Urothelium cell line (cell line): ENCODE measurements at places on chromosomes 16 and 17.

- no peak for DNase-seq
Observed at GRCh38 chr17:64920026-64920418, 744 bp upstream of the LRRC37A3 start.

DNA sequence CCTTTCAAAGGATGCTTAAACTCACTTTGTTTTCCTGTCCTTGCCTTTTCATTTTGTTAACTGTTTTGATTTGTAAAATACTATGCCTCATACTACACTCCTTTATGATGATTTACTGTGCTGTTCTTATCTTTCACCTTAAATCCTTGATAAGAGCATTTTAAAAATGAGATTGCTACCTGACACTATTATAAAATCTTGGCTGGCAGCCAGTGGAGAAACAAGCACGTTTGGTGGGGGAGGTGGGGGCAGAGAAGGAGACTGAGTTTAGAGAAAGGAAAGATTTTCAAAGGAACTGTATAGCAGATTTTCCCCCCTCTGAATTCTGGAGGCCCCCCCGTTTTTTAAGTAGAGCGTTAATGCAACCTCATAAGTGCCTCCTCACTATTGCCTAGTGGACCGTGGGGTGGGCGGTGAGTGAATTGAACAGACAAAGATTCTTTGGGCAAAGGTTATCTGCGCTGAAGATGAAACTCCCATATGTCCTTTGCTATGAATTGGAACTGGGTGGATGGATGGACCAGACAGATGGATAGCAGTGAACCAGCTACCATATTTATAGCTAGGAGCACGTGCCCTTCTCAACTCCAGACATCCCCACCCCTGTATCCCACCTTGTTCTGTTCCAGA, 200.2 kb downstream of the CCDC182 start:
- DNase-seq = no peak

GRCh38 chr17:62187681-62188080, 122.6 kb upstream of the MED13 start:
- DNase-seq = no peak

DNA sequence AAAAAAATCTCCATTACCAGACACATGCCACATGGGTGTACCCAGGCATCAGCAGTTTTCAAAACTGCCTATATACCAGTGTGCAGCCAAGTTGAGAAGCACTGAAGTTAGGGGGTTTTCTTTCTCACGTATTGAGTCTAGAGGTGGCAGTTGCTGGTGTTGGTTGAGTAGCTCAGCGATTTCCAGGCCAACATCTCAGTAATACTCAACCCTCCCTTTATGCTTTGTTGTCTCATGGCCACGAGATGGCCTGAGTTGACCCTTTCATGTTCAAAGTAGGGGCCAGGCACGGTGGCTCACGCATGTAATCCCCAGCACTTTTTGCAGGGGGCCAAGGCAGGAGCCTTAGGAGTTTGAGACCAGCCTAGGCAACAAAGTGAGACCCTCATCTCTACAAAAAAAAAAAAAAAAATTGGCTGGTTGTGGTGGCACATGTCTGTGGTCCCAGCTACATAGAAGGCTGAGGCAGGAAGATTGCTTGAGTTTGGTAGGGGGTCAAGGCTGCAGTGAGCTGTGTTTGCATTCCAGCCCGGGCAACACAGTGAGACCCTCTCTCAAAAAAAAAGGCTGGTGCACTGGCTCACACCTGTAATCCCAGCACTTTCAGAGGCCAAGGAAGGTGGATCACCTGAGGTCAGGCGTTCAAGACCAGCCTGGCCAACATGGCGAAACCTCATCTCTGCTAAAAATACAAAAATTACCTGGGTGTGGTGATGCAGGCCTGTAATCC, 10.8 kb downstream of the LRRC3C start:
- no peak for DNase-seq

DNA sequence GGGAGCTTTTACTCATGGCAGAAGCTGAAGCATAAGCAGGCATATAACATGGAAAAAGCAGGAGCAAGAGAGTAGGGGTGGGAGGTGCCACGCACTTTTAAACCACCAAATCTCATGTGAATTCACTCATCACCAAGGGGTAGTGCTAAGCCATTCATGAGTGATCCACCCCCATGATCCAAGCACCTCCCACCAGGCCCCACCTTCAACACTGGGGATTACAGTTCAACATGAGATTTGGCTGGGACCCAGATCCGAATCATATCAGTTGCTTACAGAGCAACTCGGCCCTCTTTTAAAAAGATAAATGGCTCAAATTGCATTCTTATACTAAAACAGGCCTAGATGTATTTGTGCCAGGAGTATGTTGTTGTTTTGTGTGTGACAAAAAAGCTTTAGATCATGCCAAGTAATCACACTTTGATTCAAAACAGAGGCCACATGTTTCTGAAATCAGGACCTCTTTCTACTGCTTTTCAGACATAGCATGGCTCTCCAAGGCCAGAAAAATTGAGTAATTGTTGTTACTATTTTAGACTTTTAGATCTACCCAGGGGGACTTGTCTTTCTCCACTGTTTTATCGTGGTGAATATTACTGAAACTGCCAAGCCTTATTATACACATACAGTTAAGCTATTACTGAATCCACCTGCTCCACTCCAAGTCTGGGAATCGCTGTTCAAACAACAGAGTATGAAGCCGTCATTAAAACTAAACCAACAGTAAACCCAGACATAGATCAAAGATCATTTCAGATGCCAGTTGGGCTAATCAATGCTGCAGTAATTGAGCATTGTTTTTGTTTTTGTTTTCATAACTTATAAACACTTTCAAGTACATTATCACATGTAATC, 163.3 kb downstream of the KCNJ2 start:
- no peak for DNase-seq

- DNase-seq = no peak
Observed at GRCh38 chr17:43412166-43412565, 13.4 kb downstream of the ARL4D start.

- no peak for DNase-seq
Observed at GRCh38 chr17:74573169-74573568, 5.9 kb upstream of the CD300H start.
